ENCODE measurements at places on chromosomes 2 and 18.
A peak's percentile ranks its signal among the peaks of the same experiment; 100 is the strongest.

DNA sequence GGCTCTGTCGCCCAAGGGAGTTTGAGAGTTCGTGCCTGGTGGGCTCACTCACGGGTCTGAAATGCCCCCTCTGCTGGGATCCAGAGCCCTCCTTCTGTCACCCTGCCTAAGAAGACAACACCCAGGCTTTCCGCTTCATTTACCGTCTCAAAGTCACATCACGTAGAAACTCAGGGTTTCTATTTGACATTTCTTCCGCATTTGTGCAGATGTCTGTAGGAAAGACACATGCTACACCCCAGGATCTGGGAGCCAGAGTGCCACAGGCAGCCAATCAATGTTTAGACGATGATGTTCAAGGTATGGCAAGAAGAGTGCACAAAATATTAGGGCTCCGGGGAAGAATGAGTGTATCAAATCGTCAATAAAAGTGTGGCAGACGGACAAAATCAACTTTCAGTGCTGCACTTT lies 24.4 kb upstream of the ACKR3 start:
- no peak for DNase-seq

DNA sequence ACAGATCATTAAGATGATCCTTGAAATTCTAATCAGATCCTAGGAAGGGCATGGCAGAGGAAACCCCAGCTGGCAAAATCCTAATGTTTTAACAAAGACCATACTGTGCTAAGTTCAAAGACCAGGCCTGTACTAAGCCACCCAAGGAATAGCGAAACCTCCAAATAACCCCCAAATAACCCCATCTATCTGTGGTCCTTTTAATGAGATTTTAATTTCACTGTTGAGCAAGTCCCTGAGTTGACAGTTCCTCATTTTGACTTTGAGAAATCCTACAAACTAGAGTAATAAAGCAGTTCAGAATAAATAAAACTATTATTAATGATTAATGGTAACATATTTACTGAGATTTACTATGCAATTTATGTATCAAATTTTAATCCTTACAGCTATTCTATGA lies 259.8 kb downstream of the STK39 start:
- DNase-seq: no peak

GRCh38 chr18:33201509-33201926 lies 239.0 kb downstream of the CCDC178 start:
- no peak for DNase-seq

- no peak for DNase-seq
Observed at GRCh38 chr2:140567734-140568133, 1563.1 kb downstream of the LRP1B start.

DNA sequence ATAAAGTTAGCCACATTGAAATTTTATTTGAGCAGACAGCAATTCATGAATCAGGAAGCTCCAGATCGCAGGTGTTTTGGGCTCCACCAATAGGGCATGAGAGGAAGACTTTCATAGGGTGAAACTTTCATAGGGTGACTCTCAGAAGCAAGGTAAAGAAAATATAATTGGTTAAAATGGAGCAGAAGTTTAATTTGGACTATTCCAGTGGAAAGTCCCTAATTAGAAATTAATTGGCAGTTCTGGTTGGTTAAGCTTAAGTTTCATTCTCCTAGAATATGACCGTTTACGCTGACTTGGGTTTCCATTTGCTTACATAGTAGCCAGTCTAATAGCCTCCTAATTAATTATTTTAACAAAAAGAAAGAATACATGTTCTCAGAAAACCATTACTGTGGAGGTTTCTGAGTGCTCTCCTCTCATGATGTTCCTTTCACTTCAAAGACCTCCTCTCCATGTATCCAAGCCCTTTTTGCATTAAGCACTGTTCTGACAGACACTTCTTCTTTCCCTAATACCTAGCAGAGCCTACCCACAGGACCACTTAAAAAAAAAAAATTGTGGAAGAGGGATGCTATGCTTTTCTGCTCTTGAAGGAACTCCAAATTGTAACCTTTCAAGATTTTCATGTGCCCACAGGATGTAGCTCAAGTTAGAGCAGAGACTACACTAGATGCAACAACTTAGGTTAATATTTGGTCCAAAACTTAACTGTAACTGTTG lies 99.1 kb downstream of the MREG start:
- DNase-seq: no peak

DNA sequence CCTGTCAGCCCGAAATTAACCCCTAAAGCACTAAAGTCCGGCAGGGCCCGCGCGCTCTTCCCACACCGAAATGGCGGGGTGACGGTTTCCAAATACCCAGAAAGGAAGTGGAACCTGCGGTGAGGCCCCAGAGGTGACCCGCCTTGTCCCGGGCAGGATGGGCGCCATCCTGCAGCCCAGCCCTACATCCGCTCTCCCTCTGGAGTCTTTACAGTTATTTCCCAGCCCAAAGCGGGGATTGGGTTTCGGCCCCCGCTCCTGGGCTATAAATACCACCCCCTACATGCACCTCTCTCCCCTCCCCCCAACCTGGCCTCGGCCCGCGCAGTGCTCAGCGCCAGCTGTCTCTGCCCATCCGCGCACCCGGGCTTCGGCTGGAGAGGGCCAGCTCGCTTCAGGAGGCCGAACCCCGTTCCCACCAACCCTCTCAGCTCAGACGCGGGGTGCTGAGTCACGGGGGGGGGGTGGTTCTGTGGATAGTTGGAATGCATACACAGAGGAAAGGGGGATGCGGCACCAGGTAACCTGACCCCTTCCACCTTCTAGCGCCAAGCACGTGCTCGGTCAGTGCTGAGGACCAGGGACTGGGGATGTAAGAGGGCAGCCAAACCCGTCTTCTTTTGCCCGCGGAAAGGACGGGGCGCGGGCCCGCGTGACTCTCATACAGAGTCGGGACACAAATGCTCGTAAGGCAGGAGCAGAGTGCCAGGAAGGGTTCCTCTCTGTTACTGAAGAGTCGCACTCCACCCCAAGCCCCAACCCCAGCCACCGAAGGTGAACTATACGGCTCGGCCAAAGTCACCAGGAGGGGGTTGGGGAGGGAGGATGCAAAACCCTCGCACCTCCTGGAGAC lies at the start of gene TUBA4B:
Gene TUBA4B (plus strand): TSS at position 344 of the 853 bp plus-strand sequence. CDS start 165 bp downstream, at position 509.
- DNase-seq: peak; percentile 77

GRCh38 chr18:74342416-74343043 lies 26.9 kb downstream of the C18orf63 start:
- no peak for DNase-seq

GRCh38 chr2:25714740-25715139 lies 41.4 kb upstream of the DTNB start:
- no peak for DNase-seq

- no peak for DNase-seq
Observed at GRCh38 chr2:134985061-134985460, 62.2 kb downstream of the MAP3K19 start.

GRCh38 chr18:48475635-48476549 lies 62.9 kb upstream of the CTIF start:
- DNase-seq: peak; percentile 52

- no peak for DNase-seq
Observed at GRCh38 chr2:146786396-146786795, 1058.4 kb upstream of the ACVR2A start.

DNA sequence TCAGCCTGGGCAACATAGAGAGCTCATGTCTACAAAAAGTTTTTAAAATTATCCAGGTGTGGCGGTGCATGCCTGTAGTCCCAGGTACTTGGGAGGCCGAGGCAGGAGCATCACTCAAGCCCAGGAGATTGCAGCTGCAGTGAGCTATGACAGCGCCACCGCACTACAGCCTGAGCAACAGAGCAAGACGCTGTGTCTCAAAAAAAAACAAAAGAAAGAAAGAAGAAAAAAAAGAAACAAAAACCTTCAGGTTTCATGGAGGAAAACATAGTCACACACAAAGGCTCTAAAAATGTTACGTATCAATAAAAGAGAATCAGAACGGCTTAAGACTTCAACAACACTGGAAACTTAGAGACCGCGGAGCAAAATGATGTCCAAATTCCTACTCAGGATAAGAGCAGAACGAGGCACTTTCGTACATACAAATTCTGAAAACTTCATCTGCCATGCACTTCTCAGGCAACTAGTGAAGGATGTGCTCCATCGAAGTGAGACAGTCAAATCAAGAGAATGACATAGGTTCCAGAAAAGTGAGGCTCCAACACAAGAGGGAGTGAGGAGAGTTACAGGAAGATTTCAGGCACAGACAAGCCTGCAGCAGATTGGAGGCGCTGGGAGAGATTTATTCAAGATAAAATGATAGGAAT lies 4.4 kb downstream of the HDLBP start:
- DNase-seq: no peak

DNA sequence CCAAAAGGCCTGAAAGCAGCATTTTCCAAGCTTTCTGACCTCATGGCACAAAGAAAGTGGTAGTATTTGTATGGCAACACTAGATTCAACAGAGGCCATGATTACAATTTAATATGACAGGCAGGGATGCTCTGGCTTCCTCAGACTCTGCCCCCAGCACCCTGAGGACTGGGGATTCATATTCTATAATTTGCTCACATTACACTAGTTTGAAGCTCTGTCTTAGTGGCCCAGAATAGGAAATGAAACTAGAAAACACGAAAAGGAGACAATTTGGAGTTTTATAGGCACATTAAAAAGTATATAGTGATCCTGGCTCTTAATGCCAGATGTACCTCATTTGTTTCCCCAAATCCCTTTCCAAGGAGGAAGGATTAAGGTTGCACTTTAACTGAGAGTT lies 173.0 kb upstream of the STK17B start:
- DNase-seq: no peak

GRCh38 chr2:157840568-157841156 lies 35.5 kb downstream of the ACVR1 start:
- DNase-seq: no peak

- DNase-seq: no peak
Observed at GRCh38 chr2:187500585-187501359, 52.7 kb upstream of the CALCRL start.

DNA sequence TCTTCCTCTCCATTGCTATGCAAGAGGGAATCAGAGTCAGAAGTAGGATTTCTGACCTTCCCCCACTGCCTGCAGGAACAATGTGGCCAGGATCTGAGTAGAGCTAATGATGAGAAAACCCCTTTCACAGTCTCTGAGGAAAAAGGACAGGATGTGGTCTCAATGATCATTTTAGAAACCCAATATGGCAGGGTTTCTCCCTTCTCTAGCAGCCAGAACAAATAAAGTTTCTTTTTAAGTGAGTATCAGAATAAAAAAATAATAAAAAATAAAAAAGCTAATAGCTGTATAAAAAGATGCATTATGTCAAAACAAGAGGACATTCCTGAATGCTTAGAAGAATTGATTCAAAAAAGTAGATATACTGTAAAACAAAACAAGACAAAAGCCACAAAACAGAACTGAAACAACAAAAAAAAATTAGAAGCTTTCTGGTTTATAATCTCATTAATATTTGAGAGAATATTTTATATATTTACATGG lies 1124.9 kb upstream of the ZEB2 start:
- DNase-seq: no peak

- DNase-seq: no peak
Observed at GRCh38 chr2:8316356-8316755, 365.5 kb upstream of the ID2 start.

- no peak for DNase-seq
Observed at GRCh38 chr18:77209587-77209986, 40.1 kb upstream of the GALR1 start.

DNA sequence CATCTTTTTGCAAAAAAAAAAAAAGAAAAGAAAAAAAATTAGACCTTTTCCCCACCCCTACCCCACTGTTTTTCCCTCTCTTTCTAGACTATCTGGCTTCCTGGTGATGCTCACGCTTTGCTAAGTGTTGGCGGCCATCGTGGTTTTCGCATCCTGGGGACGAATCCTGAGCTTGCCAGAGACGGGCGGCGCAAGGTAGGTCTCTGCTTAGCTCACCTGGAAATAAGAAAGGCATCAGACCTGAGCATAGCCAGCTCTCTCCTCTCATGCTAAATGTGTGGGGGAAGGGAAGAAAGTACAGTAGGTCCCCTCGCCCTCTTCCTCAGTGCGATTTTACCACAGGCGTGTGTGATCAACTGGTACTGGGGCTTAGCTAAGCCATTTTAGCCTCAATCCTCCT lies 90.5 kb downstream of the KLHL29 start:
- DNase-seq: no peak

- DNase-seq: no peak
Observed at GRCh38 chr18:67519592-67519991, 3.1 kb upstream of the DSEL start.

- no peak for DNase-seq
Observed at GRCh38 chr2:240472078-240472790, 36.8 kb downstream of the GPC1 start.

DNA sequence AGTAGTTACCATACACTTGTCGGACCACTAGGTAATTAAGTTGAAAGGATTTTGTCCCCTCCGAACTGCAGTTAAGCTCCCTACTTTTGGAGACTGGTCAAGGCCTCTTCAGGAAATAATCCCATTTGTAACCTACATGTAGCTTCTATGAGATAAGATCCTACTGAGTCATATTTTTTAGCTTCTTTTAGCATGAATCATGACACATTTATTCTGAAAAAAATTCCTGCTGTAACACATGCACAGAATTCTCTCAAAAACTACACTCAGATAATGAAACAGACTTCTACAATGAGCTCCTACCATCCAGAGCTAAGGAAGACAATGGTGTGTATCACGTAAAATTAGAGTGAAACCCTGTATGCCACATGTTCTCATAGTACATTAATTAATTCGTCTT lies 100.7 kb upstream of the CCDC195 start:
- no peak for DNase-seq

GRCh38 chr2:12211326-12212175 lies 465.1 kb downstream of the LPIN1 start:
- no peak for DNase-seq

GRCh38 chr2:230824406-230824978 lies 40.2 kb upstream of the ITM2C start:
- peak; percentile 74 for DNase-seq

DNA sequence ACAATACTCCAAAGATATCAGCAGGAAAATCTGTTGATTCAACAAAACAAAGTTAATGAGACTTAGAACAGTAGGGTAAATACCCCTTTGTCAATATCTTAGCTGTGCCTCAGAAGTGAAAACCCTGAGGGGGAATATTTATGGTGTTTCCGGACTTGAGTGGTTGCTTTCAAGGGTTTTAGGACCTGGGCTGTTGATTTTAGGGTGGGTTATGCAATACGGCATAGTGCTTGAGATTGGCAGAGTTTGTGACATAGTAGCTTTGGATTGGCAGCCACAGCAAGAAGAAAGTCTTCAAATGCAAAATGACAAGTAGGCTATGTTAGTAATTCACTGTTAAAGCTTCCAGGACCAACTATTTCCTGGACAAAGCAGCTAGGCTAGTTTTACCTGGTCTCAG lies 826.3 kb upstream of the CDH2 start:
- no peak for DNase-seq

DNA sequence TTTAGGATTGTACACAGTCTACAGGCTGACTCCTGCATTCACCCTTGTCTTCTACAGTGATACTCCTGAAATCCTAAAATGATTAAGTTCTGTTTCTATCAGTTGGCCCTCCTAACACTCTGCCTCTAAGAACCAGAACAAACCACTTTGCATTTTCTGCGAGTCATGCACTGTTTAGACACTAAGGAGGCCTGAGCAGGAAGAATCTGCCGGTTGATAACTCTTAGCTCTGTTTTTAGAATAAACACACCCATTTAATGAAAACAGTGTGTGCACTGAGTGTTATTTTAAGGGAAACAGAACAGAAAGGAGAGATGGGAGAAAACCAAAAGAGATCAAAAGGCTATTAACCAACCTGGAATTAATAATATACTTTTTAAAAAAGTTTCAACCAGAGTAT lies 22.9 kb upstream of the SSB start:
- DNase-seq: no peak
